ENCODE measurements at places on chromosomes 4 and X. TPM values are rescaled to one million over a fixed set of nuclear protein-coding genes. Genes with fewer than 3 reads are reported as not detected.
A peak's percentile ranks its signal among the peaks of the same experiment; 100 is the strongest.

SMIM31 gene
- total RNA-seq = not detected

- no peak for DNase-seq
Measured at GRCh38 chrX:125387945-125388344, 68.3 kb downstream of the TEX13C start.

DNA sequence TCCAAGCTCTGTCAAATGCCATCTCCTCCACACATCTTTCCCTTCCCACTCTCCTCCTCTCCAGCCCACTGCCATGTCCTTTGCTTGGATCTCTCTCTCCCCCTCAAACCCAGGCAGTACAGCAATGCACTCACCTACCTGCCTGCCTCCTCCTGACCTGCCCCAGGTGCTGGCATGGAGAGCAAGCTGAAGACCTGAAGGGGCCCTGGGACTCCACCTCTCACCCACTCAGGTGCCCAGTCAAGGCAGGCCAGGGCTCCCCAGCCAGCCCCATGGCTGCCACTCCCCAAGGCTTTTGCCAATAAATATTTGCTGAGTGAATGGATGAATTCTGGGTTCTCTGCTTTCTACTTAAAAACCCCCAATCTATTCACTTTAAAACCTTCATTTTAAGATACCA is 12.6 kb upstream of the PHKA2 start:
- no peak for DNase-seq

STATH gene
- total RNA-seq = not detected

ADH7 gene
- total RNA-seq = not detected

- peak; percentile 34 for DNase-seq
Measured at GRCh38 chr4:74794382-74795010, at the start of gene BTC. Gene BTC (minus strand): TSS chr4:74794523. CDS start chr4:74794325, 198 bp downstream.

DNA sequence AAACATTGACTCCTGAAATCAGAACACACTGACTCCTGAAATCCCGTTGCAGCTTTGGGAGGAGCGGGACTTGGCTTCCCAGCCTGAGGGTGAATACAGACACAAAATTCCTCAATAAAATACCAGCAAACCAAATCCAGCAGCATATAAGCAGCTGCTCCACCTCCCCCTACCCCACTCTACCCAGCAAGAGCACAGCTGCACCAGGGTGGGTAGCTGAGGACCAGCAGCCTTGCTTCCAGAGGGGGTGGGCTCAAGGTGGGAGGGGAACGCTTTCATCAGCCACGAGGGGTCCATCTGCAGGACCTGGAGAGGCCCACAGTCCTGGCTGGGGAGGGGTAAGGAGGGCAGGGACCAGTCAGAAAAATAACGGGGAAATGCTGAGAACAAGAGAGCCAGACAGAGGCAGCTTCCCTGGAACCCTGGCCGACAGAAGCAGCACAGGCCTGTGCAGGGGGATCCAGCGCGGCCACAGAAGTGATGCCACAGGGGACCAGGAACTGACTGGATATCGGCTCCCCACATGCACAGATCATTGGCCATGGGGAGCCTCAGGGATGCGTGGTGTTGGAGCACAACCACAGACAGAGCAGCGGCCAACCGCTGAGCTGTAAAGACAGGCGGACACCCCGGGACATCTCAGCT is 49.8 kb downstream of the FGFRL1 start:
- no peak for DNase-seq
